CD4-positive, alpha-beta T cell treated with Interferon alpha-2 for 1 hour (primary cell): ENCODE measurements at places on chromosomes 7 and 10.

DNA sequence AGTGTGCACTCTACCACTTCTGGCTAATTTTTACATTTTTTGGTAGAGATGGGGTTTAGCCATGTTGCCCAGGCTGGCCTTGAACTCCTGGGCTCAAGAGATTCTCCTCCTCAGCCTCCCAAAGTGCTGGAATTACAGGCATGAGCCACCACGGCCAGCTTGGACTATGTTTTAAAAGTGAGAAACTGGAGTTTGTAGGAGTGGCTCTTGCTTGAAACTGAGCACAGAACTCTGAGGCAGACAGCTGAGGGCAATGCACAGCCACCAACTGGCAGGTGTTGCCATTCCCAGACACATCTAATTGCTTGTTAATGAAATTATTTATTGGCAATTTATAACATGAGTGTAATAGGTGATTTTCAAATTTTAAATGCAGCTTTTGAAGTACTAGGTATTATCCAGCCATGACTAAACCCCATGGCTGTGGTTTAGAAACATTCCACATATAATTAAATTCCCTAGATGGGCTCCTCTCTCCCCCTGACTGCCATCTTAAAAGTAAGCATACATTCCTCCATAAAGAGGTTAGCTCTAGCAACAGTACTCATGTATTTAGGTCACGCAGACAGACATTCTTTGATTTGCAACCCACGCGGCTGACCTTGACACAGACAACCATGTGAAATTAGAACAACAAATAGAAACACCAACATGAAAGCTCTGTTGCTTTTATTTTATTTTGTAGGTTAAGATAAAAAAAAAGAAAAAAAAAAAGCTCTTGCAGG is 19.8 kb downstream of the PANK1 start:
- DNase-seq = no peak

DNA sequence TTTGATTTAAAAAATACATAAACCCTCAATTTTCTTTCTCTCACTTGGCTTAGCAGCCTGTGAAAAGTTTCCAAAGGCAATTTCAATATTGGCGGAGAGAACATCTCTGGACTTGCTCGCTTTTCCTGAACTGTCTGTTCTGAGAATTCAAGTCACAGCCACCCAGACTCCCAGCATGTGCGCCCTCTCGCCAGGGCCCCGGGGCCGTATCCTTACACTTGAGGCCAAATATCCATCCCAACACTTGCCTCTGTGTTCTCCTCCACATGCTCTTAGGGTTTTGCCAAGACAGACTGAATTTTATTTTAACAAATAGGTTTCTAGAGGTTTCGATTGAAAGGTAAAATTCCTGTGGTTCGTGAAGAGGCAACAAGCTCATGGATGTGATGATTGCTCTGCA is 111.5 kb upstream of the GPR26 start:
- DNase-seq = no peak

DNA sequence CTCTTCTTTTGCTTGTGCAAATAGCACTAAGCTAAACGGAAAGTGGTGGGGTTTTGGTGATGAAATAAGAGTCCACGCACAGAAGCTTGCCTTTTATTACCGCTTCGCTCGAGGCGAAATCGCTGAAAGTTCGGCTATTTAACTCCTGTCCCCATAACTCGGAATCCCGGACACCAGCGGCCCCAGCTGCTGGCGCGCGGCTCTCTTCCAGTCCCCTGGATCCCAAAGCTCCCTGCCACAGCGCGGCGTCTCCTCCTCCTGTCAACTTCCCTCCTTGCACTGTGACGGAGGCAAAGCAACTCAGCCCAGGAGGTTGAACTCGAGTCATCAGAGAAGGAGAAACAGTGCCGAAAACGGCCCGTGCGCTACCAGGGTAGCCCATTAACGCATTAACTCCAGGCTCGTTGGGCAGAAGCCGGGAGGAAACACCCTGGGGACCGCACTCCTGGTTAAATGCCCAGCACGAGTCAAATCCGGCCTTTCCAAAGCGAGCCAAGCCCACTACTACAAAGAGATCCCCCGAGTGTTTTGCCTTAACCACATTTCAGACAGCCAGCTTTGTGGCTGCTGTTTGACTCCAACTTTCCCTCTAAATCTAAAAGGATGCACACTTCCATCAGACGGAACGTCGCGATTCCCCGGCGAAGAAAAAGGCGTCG is 1.3 kb downstream of the SEMA3D start:
- no peak for DNase-seq

DNA sequence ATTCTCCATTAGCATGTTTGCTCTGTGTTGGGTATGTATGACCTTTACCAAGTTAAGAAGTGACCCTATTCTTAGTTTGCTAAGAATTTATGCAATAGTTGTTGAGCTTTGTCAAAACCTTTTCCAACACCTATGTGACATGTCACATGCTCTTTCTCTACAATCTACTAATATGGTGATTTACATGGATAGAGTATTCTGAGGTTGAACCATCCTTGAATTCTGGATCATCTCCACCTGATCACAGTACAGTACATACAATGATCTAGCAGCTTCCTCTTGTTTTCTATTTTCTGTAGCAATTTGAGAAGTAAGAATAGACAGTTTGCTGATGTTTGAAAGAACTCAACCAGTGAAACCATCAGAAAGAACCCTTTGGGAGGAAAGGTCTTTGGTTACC is 101.2 kb upstream of the PDGFA start:
- no peak for DNase-seq

DNA sequence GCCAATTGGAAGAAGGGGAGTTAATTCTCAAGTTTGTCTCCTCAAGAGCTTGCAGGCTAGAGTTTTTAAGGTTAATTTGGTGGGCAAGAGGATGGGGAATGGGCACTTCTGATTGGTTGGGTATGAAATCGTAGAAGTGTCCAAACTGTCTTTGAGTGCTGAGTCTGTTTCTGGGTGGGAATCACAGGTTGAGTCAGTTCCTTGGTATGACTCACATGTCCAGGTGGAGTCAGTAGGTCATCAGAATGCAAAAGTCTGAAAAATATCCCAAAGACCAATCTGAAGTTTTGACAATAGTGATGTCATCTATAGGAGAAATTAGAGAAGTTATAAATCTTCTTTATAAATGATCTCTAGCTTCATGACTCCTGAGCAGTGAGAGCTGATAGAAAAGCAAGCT is 1252.2 kb downstream of the REEP3 start:
- DNase-seq = no peak

DNA sequence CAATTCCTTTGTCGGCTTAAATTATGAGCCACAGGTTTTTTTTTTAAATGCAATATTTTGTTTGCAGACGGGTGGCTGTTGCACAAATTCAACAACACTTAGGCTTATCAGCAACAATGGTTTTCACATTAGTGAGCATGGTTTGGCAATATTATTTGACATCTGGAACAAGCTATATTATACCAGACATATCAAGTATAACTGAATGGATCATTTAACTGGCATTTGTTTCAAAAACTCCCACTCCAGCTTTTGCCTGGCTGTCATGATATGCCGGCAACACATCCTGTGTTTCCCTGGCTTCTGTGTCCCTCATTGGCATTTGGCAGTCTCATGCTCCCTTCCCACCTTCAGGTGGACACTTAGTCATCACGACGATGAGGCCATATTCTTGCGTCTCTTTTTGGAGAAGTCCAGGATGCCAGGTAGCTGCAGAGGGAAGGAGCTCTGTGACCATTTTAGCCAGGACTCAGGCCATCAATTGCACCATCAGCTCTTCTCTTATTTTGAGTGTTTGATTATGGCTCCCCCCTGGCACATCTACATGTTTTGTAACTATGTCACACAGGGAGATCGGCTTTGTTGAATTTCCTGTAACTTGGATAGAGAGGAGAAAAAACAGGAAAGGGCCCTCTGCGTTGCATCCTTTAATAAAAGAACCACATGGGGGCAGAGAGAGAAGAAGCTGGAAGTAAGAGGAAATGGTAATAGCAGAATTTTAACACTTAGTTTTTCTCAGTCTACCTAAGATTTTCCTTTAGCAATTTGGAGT is 413.9 kb downstream of the LRMDA start:
- DNase-seq = no peak

DNA sequence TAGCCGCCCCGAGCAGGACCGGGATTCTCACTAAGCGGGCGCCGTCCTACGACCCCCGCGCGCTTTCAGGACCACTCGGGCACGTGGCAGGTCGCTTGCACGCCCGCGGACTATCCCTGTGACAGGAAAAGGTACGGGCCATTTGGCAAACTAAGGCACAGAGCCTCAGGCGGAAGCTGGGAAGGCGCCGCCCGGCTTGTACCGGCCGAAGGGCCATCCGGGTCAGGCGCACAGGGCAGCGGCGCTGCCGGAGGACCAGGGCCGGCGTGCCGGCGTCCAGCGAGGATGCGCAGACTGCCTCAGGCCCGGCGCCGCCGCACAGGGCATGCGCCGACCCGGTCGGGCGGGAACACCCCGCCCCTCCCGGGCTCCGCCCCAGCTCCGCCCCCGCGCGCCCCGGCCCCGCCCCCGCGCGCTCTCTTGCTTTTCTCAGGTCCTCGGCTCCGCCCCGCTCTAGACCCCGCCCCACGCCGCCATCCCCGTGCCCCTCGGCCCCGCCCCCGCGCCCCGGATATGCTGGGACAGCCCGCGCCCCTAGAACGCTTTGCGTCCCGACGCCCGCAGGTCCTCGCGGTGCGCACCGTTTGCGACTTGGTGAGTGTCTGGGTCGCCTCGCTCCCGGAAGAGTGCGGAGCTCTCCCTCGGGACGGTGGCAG is at the start of gene MGMT:
Gene MGMT, plus strand, starts transcription at position 539 of the 656 bp plus-strand sequence.
- DNase-seq = peak; percentile 98
